Sigmoid colon (tissue), 7 donors: ENCODE measurements at places on chromosomes 5 and 9.
A peak's percentile ranks its signal among the peaks of the same experiment; 100 is the strongest.

DNA sequence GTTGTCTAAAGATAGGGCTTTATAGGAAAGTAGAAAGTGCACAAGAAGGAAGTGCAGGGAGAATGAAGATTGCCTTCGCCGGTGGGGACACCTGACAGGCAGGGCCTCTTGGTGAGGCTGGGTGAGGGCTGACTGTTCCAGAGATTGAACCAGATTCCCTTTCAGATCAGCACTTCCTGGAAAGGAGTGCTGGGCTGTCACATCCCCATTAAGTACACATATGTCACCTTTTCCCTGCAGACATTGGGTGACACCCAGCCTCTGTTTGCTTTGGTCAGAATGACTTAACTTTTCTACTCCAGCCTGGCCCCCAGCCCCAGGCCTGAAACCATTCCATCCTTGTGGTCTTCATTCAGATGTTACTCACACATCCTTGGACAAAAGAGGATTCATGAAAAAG is 7.4 kb upstream of the SHROOM1 start:
- no peak for DNase-seq

GRCh38 chr9:102106439-102106838 is 368.0 kb upstream of the GRIN3A start:
- DNase-seq = no peak

- no peak for DNase-seq
Measured at GRCh38 chr9:69143291-69143690, 30.8 kb upstream of the TJP2 start.

DNA sequence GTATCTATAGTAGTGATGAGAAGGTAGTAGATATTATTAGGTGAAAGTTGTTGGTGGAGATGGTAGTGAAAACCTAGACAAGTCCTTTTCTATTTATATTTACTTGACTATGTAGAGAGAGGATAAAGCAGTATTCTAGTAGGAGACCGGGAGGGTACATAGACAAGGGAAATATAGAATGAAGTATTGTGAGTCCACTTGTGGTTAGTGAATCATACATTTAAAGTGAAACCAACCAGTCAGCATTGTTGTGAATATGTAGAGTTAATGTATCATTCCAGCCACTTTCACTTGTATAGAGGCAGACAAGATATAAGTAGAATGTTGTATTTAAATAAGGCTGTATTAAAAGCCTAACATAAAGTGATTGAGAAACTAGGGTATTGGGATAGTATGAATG is 1711.3 kb upstream of the ACO1 start:
- no peak for DNase-seq

DNA sequence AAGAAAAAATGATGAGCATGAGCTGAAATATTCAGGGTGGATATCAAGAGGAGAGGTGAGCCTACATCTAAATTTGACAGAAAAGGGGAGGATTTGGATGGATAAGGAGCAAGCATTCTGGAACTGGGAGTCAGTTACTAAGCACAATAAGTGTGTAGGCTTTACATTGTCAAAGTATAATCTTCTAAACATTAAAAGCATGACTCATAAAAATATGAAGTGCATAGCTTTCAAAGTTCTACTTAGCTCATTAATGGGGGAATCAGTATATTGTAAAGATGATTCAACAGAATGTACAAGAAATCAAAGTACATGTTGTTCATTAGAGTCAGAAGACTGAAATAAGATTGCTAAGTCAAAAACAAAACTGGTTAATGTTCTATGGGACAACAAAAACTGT is 248.0 kb upstream of the GAS1 start:
- DNase-seq = no peak

DNA sequence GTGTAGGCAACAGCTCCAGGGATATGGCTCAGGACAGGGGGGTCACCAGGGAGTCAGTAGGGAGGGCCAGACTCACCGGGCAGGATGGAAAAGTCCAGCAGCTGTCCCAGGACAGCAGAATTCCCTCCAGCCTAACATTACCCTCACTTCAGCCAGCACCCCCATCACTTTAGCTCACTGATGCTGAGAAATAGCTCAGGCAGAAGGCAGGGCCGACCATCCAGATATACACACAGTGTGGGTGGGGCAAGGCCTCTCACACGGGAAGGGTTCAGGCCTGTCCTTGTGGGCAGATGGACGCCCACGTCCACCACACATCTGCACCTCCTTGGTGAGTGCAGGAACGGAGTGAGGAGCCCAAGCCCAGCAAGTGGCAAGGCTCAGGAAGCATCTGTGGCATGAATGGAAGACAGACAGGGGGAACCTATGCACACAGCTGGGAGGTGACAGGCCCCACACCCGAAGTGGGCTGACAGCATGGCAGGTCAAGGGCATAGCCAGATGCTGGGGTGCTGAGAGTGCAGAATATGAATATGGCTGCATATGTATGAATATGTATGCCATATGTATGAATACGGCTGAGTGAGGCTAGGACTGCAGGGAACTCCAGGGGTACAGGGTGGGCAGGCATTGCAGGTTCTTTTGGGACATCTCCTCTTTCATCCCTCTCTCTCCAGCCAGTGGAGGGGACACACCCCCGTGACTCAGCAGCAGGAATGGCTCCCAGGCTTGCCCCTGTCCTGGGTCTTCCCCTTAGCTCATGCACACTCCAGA is 17.0 kb downstream of the BICD2 start:
- DNase-seq = no peak

DNA sequence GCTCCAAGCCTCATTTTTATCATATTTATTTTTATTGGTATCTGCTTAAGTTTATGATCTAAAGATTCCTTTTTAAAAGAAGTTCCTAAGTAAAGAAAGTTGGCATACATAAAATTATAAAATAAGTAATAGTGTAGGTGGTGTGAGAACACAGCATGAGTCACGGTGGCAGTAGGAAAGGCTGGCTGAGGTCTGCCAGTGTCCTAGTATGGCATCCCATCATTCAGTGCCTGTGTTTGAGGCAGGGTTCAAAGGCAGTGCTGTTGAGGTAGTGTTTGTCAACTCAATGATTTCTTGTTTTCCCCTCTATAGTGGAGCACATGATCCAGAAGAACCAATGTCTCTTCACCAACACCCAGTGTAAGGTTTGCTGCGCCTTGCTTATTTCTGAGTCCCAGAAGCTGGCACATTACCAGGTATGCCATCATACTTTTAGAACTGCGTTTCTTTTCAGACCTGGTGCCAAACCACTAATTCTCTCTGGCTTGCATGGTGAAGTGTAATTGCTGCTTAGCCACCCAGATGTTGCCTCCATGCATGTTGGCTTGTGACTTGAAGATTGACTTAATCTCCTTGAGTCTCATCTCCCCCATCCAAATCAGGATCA is 18.4 kb downstream of the ZNF346 start:
- DNase-seq = no peak

DNA sequence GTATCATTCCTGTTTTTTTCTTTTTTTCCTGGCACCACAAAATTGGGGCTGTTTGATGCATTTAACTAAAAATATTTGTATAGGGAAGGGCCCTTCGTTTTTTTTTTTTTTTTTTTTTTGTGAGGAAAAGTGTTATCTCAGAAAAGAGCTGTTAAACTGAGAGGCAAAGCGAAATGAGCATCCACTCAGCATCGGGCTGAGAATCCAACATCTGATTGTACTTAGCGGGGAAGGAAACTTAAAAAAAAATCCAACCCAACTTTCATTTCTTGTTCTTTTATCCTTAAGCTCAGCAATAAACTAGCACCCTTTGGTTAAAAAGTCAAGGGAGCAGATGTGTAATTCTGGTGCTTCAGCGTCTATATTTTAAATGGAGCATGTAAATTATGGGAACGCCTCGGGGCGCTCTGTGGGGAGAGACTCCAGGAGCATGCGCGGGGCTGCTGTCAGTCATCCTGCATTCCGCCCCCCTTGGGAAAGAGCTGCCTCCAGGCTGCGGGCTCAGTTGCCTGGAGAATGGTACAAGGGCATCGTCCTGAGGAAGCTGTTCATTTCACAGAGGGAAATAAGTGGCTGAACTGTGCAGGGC is 33.3 kb downstream of the DMRT2 start:
- no peak for DNase-seq

DNA sequence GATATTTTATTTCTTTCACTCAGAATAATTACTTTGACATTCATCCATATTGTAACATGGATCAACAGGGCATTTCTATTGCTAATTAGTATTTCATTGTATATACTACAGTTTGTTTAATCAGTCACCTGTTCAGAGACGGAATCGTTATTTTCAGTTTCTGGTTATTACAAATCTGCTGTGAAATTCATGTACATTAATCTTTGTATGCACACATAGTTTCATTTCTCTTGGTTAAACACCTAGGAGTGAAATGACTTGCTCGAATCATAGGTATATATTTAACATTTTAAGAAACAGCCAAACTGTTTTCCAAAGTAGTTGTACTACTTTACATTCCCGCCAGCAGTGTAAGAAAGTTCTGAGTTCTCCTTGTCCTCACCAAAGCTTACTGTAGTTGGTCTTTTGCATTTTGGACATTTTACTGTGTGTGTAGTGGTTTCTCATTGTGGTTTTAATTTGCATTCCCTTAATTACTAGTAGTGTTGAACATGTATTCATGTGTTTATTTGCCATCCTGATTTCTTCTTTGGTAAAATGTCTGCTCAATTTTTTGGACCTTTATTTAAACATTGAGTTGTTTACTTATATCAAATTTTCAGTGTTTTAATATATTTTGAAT is 198.2 kb downstream of the SAXO1 start:
- DNase-seq = no peak

DNA sequence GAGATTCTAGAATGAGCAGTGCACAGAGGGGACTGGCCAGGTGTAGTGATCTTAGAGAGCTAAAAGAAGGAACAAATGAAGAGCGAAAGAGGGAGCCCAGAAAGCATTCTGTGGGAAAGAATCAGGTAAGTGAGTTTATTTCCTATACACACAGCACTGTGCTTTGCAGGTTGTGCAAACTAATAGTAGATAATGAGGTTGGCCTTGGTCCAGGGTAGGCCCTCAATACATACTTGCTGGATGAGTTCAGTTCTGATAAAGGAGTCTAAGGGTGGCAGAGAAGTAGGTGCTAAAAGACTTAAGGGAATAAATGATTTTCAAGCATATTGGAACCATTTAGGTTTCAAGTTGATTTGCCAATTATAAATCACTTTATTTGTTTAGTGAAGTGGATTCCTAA is 122.0 kb downstream of the NPR3 start:
- no peak for DNase-seq

DNA sequence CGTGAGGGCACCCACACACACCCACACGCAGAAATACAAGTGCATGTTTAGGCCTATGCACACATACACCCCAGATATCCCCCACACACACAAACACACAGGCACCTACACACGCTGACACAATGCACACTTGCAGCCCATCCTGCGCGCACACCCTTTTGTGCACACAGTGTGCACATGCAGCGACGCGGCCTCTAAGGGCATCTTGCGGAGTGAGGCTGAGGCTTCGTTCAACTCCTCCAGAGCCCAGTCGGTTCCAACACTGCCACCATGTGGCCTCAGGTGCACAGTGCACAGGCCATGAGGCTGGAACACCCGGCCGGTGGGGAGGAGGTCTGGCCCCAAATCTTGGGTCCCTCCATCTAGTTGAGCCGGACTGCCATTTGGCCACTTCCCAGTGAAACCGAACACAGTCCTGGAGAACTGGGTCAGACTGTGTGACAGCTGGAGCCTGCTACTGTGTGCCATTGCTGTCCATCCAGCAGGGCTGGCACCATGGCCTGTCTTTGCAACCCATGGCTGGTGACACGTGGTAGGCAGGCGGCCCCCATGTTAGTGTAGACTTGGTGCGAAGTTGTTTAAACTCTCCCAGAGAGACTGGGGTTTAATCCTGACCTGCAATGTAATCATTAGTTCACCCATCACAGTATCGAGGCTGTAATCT is 97.7 kb upstream of the MVB12B start:
- peak; percentile 84 for DNase-seq

- DNase-seq = no peak
Measured at GRCh38 chr9:77585335-77585786, 62.8 kb downstream of the GNA14 start.

GRCh38 chr9:109478665-109479380 is 19.3 kb downstream of the PTPN3 start:
- DNase-seq = no peak

- no peak for DNase-seq
Measured at GRCh38 chr9:22136461-22137096, 127.5 kb upstream of the CDKN2B start.

DNA sequence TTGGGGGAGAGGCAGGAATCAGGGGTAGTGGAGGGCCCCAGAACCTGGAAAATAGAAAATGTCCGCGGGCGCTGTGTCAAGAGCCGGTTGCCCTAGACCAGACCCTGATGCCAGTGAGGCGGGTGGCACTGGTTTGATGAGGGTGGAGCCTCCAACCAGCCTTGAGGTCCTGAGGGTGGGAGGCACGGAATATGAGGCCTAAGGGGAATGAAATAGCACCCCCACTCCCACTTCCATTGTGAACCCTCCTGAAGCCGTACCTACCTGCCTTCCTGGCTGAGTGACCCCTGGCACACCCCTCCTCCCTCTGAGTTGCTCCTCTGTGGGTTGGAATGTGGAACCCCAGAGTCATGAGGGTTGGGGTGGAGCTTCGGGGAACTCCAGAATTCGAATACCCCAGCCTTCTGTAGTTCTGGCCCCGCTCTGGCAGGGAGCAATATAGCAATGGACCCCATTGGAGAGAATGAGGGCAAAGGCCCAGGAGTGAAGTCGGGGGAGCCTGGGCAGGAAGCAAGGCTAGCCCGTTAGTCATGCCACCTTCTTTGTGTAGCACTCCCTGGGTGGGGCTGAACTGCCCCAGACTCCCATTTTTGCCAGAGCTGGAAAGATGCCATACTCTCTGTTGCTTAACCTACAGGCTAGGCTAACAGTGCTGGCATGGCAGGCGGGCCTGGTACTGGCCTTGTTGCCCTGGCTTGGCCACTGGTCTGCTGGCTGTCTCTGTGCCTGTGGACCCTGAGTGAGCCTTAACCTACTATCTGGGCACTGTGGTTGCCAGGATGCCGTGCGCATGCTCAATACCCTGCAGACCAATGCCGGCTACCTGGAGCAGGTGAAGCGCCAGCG is 1.0 kb downstream of the FPGS start:
- DNase-seq = peak; percentile 71

GRCh38 chr9:105475302-105475701 is 27.5 kb downstream of the FSD1L start:
- DNase-seq = no peak

GRCh38 chr5:36654564-36654963 is 48.2 kb downstream of the SLC1A3 start:
- no peak for DNase-seq

DNA sequence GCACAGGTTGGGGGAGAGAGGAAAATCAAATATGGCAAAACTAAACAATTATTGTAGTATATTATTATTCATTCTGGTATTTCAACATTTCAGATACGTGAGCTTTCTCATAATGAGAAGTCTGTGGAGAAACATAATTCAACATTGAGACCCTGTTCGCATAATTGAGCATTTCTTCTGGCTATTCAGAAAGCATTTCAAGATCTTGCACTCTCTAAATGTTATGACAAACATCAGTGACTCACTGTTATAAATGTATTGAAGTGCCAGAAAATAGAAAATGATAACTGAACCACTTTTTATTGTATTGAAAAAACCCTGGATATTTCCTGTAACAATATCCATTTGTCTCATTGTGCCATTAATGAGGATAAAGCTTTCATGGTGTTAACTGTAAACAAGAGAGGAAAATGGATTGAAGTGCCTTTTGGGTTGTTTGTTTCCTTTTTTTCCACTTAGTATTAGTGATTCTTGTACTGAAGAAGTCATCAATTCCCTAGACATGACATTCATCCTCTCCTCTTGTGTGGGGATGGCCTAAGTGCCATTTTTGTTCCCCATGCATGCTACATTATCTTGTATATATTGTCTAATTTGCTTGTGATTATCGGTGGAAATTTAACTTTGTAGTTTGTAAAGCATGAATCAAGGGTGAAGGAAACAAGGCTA is 124.6 kb downstream of the CAMK4 start:
- DNase-seq = no peak
